ENCODE measurements at places on chromosomes 11 and 22. TPM values are rescaled to one million over a fixed set of nuclear protein-coding genes. Genes with fewer than 3 reads are reported as not detected.

Gene ANGPTL5
- total RNA-seq = not detected

DNA sequence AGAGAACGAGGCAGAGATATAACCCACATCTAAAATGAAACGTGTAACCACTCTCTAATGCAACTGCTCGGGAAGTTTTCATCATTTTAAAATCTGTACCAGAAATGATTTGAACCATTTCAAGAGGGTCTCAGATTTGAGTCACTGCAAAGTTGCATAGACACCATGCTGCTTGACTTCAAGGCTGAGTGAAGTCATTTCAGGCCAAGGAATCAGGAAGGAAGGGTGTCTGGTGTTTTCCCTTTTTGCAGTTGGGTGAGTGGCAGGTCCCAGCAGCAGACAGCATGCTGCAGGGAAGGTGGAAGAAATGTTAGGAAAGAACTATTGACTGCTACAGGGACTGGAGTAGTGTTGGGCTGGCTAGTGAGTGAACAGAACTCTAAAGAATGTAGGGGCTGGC, 16.5 kb downstream of the TANGO2 start:
- DNase-seq = no peak

DNA sequence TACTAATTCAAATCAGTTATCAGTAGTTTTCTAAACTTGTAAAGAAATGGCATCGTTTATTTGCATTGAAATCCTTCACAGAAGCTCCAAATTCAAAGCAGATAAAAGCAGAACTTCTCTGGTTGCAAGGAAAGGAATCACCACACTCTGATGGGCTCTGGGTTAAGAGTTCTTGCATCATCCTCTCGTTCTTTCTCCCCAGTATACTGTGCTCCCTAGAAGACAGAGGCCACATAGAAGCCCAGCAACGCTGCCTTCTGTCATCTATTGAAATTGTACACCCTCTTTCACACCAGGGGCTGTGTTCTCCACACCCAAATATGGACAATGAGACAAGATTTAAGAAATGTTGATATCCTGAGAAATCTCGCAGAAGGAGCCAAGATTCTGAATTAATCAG, 29.3 kb downstream of the FAT3 start:
- no peak for DNase-seq

Gene C22orf23
- total RNA-seq = 0.49 TPM

DNA sequence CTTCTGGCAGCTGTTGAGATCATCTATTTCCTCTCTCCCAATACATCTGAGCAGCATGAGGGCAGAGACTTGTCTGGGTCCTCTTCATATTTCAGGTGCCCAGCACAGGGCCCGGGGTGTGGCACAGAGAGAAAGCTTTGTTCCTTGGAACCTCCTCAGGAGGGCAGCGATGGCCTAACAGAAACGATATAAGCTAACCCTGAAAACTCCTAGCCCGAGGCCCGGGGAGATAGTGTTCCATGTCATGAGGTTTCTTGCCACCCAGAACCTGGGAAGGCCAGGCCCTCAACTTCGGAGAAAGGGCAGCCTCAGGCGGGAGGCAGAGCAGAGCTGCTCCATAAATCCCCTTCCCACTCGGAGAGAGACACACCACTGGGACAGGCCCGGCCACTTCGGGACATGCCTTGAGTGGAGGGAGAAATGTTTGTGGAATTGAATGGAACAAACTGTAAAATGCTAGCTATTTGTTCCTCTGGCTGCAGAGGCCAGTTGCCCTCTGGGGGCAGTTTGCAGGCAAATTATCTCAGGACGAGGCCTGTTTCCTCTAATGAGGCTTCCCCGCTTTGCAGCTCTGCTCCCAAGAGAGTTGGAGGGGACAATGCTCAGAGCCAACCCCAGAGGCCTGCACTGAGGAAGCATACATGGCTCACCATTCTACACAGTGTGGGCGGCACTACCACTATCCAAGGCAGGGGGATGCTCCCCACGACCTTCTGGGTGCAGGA, 11.6 kb downstream of the ARRB1 start:
- no peak for DNase-seq

DNA sequence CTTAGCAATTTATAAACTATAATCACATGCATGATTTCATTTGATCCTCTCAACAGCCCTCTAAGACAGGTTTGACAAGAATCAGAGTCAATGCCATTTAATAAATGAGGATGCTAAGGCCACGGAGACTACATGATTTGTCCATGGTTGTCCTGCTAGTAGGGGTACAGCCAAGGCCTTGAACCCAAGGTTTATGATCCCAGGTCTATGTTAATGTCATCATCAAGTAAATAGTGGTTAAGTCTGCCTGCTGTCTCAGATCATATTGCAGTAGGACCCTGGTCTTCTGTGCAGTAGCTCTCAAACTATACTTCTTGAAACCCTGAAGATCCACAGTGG, 17.7 kb upstream of the SYTL2 start:
- no peak for DNase-seq

DNA sequence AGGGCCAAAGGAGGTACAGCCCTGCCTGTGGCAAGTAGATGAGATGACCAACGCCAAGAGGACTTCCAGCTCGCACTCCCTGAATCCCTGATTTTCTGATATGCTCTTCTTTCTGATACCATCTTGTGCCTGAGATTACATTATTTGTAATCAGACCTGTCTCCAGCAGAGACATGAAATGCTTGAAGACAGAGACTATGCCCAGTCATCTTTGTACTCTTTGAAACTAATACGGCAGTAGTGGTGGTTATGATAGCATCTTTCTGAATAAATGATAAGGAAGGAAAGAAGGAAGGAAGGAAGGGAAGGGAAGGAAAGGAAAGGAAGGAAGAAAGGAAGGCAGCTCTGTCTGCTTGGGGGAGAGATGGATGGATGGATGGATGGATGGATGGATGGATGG, 27.8 kb downstream of the IL10RA start:
- no peak for DNase-seq

GRCh38 chr11:118102721-118103261, 16.0 kb upstream of the SMIM35 start:
- DNase-seq = no peak
